Activated CD4-positive, alpha-beta T cell treated with anti-CD3 and anti-CD28 coated beads for 4 hours (primary cell): ENCODE measurements at places on chromosomes 5 and 9.
A peak's percentile ranks its signal among the peaks of the same experiment; 100 is the strongest.

DNA sequence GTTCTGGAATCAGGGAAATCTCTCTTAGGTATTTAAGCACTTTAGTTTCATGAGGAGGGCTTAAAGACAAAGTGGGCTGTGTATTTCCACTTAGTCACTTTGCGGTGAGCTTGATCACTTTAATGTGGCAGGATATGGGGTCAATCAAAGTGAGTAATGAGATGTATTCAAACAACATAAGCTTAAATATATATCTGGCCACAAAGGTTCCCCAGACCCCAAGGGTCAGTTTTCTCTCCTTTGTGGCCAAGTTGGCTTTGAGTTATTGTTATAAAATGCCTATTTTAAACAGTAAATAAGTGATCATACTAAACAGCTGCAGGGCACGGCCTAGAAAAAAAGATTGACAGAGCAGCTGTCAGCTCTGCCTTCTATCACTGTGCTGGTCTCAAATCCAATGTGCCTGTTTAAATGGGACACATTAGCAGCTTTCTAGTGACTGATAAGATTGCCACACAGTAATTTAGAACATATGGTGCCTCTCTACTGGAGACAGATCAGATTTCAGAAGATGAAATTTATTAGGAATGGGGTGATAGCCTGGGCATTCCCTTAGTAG, 363.9 kb downstream of the AGTPBP1 start:
- no peak for DNase-seq

DNA sequence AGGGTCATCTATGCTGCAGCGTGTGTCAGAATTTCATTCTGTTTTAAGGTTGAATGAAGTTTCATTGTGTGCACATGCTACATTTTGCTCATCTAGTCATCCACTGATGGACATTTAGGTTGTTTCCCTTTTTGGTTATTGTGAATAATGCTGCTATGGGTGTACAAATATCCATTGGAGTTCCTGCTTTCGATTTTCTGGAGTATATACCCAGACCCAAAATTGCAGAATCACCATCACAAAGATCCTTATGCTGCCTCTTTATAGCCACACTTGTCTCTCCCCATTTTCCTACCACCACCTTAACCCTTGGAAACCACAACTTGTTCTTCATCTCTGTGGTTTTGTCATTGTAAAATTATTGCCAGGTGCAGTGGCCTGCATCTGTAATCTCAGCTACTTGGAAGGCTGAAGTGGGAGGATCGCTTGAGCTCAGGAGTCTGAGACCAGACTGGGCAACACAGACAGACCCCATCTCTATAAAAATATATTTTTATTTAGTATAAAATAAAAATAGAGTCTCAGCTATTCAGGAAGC, 166.2 kb downstream of the HSD17B3 start:
- no peak for DNase-seq

- no peak for DNase-seq
These were observed 2.4 kb downstream of the FCN1 start for GRCh38 chr9:134915046-134915985.

DNA sequence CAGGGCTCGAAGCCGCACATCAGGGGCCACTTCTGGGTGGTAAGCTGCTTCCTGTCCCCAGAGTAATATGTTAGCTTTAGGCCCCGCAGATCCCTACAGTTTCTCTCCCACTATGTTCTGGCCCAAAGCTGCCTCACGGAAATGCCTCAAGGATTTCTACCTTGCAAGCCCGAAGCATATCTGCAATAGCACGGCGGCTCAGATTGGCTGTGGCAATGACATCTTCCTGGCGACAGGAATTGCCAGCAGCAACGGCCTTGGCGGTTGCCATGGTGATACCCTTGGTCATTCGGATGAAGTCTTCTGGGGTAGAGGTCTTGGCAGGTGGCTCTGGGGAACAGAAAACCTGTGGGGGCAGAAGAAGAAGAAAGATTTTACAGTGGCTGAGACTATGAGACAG, 10.3 kb upstream of the TPM2 start:
- DNase-seq = no peak

DNA sequence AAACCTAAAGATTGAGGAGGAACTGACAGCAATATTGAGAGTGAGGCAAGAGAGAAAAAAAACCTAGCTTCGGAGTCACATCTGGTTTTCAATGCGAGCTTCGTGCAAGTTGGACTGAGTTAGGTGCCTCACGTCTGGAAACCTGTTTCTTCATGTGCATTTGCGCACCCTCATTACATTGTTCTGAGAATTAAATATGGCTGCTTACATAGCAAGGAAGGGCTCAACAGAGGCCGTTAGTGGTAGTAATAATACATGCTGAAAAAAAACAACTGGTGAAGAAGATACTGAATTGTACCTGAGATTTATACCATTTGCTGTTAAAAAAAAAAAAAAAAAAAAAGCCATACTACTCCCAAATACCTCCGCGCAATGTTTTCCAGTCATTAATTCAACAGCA, 18.6 kb downstream of the DNAJA1 start:
- DNase-seq = no peak

DNA sequence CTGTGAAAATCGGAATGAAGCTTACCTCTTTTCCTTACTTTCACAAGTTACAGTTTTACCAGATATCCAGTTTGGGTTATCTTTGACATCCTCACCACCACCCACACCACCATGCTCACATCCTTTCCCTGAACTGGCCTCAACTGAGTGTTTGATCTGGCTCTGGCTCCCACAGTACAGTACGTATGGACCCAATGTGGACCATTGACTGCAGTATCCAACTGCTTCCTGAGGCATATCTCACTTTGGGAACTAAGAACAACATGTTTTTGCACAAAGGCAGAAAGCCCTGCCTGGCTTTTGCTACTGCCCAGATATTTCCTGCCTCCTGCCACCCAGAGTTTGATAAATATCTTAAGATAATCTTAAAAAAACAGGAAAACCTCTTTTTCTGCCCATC, 1232.0 kb upstream of the CDH18 start:
- DNase-seq = no peak

DNA sequence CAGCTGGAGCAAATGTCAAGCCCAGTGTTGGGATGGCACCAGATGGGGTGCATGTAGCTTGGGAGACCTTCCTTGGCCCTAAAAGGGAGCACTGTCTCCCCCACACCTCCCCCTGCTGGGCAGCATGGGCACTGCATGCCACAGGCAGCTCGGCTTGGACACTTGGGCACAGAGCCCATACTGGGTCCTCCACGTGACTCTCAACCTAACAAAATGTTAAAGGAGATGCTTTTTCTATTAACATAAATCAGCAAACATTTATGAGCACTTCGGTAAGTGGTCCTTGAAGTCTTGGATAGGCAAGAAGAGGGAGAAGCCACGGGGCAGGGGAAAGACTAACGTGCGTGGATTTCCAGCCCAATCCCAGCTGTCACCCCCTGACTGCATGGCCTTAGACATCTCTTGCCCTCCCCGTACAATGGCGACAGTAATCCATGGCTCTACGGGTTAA, 23.9 kb upstream of the MAPK9 start:
- DNase-seq = peak; percentile 64

GRCh38 chr9:136117291-136117915, 1.3 kb downstream of the TMEM250 start:
- no peak for DNase-seq

- no peak for DNase-seq
These were observed 113.2 kb downstream of the TLE4 start for GRCh38 chr9:79684711-79685575.

GRCh38 chr5:32523625-32524024, 61.7 kb upstream of the SUB1 start:
- no peak for DNase-seq

DNA sequence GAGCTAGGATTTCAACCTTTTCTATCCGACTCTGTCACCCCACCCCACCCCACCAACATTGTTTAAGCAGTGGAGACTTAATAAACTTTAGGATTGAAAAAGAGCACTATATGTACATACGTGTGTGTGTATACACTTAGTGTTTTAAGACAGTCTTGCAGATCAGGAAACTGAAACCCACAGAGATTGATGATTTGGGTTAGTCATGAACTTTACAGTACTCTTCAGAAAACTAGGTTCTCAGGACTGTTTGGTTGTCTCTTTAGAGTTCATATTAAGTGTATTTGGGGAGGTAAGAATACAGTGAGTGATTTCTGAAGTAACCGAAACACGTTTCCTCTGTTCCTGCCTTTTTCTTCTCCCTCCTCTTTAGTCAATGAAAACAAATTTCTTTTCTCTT, 1043.1 kb downstream of the TLE1 start:
- DNase-seq = no peak

DNA sequence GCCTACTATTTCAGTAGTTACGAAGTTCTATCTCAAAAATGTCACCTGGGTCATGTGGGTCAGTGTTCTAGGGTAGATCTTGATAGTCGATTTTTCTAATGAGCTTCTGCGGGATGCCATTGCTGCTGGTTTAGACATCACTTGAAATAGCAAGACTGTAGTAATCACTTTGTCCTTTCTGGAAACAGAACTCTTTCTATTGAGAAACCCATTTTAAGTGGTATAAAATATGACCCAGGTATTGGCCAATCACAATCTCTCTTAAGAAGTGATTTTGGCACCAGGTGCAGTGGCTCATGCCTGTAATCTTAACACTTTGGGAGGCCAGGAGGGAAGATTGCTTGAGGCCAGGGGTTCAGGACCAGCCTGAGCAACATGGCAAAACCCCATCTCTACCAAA, 17.6 kb downstream of the ARRDC3 start:
- DNase-seq = no peak

DNA sequence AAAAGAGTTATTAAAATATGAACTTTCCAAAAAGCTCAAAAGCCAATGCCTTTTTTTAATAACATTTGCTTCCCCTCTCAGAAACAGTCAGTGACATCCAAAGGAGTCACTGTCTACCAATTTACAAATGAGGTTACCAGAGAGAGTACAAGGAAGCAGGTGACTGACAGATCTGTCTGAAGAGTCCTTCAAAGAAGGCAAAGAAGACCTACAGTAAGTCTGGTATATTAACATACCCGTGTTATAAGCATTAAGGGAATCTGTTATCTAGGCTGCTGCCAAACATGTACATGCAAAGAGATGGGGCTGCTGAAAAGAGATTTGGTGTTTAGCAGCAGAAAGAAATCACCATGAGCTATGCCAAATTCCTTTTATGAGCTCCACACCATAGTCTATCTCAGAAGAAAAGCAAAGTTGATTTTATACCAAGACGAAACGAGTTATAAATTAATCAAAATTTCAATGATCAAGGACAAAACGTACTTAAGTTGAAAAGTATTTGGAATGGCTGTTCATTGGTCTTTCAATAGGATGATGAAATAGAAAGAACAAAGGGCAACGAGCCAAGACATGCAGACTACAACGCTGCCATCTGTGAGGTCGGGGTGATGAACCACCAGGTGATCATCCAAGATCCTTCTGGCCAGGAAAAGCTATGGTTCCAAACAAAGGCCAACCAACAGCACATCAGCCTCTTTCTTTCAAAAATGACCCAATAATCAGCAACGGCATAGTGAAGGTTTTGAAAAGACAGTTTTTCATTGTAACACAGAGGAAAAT, 8.1 kb downstream of the PRELID2 start:
- DNase-seq = no peak

GRCh38 chr9:91221332-91221731, 140.4 kb downstream of the AUH start:
- no peak for DNase-seq

GRCh38 chr5:97427235-97427634, 244.2 kb upstream of the RIOK2 start:
- DNase-seq = no peak

DNA sequence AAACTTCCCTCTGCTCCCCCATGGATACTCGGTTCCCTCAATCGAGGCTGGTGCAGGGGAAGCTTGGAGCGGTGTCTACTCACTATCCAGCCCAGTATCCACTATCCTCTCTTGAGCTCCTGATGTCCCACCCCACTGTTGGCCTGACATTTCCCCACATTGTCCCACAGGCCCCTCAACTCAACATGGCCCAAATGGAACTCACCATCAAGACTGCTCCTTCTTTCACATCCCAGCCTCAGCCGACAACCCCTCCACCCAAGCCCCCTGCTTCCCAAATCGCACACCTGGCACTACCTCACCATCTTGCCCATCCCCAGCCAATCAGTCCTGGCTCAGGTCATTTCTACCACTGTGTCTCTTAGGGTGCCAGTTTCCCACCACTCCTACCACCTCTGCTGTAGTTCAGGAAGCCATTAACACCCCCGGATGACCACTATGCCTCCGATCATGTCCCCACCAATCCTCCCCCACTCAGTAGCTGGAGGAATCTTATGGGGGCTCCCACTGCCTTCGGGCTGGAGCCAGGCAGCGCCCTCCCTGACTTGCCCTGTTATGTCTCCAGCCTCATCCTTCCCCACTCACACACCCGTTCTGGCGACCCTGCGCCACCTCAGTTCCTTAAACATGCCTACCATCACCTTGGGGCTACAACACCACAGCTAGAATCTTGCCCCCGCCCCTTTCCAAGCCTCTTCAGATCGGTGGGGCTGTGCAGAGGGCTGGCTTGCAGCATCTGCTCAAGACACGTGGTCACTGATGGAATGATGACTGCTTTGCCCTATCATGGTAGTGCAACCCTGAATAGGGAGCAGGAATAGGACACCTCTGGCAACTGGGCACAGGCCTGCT, 273.6 kb downstream of the FSTL4 start:
- DNase-seq = no peak

DNA sequence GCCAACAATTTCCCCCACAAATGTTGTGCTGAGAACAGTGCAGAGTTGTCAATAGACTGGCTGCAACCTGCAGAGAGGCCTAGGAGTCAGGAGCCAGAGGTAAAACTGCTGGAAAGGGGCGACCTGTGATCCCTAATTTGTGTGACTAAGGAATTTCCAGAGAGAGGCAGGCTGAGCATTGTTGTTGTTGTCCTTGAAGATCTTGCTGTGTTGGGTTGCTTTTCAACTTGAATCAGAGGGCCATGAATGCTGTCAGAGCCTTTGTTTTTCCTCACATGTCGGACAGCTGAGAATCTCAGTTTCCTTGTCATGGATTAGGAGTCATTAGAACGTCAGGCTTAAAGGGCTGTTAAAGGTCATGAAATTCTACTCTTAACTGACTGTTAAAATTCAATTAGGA, 134.6 kb upstream of the ASTN2 start:
- no peak for DNase-seq

DNA sequence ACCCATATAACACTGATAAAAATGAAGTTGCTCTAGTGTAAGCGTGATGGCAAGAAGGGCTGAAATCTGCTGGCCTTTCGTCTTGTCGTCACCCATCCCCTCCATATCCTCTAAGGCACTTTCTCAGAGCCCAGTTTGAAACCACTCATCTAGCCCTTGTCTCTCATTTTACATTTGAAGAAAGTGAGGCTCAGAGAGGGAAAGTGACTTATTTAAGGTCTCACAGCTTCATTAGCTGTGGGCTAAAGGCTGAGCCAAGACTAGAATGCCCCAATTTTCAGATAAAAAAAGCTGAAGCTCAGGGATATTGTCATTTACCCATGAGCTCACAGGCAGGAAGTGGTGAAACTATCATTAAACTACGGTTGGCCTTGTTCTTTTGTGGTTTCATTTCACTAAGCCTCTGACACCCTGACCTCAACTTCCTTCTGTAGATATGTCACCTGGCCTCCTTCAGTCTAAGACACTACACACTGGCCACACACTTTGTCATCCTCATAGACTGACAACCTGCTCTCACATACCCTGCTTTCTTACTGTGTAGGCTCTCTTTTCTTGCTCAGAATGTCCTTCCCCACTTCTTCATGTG, 176.7 kb upstream of the DMAC1 start:
- peak; percentile 36 for DNase-seq
